ENCODE measurements at places on chromosomes 7 and 10. TPM values are rescaled to one million over a fixed set of nuclear protein-coding genes. Genes with fewer than 3 reads are reported as not detected.

MMD2 gene
- total RNA-seq = not detected

MOSPD3 gene
- total RNA-seq = 20.4 TPM

POU6F2 gene
- total RNA-seq = not detected

SERPINE1 gene
- total RNA-seq = 183 TPM

ZNF804B gene
- not detected for total RNA-seq

H2BK1 gene
- not detected for total RNA-seq

All from placental epithelial cell (primary cell).